GM18507 (cell line): ENCODE measurements at places on chromosomes 7 and 10.

DNA sequence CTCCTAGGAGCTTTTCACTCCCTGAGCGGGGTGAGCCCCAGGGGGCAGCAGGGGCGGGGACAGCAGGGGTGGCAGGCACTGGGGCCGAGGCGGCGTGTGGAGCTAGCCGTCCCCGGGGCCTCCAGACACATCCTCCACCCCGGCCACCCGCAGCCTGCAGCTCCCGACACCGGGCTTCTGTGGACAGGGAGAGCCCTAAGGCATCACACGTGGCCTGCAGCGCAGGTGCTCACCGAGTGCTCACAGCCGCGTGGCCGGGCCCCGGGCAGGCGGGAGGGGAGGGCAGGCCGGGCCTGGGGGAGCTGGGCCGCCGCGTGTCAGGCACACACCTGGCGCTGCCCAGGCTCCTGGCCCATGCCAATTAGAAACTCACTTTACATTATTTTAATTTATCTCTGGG lies 51.4 kb downstream of the MICALL2 start:
- no peak for DNase-seq

GRCh38 chr7:100799037-100799896 lies 28.1 kb downstream of the EPHB4 start:
- no peak for DNase-seq

GRCh38 chr10:8418631-8419030 lies 364.1 kb downstream of the GATA3 start:
- no peak for DNase-seq

GRCh38 chr7:18288322-18289037 lies 207.1 kb upstream of the HDAC9 start:
- DNase-seq: no peak

- DNase-seq: no peak
Observed at GRCh38 chr7:77866786-77867536, 68.4 kb downstream of the PHTF2 start.
